T-cell (primary cell): ENCODE measurements at places on chromosomes 2 and 18. TPM values are rescaled to one million over a fixed set of nuclear protein-coding genes. Genes with fewer than 3 reads are reported as not detected.

GRCh38 chr2:167294776-167295140 is 406.5 kb downstream of the XIRP2 start:
- H3K4me3 ChIP-seq: no peak overlapping the region
- H3K27ac ChIP-seq: no peak overlapping the region

GRCh38 chr18:72752220-72752619 is 115.6 kb downstream of the NETO1 start:
- no peak overlapping the region for H3K4me3 ChIP-seq
- H3K36me3 ChIP-seq: no peaks in the 10 kb centered on the region
- DNase-seq: no peak
- H3K27me3 ChIP-seq: no peaks in the 10 kb centered on the region

- no peak overlapping the region for H3K4me3 ChIP-seq
- H3K4me1 ChIP-seq: no peaks in the 10 kb centered on the region
- H3K36me3 ChIP-seq: no peaks in the 10 kb centered on the region
- DNase-seq: no peak
- H3K27ac ChIP-seq: no peak overlapping the region
- H3K27me3 ChIP-seq: no peaks in the 10 kb centered on the region
Observed at GRCh38 chr18:33923980-33924379, 300.7 kb downstream of the NOL4 start.

Gene PLEKHH2
- 3.1 TPM for total RNA-seq

- H3K4me1 ChIP-seq: no peaks in the 10 kb centered on the region
- H3K27ac ChIP-seq: no peak overlapping the region
- H3K36me3 ChIP-seq: no peaks in the 10 kb centered on the region
- no peak for DNase-seq
- H3K4me3 ChIP-seq: no peak overlapping the region
Observed at GRCh38 chr18:30271716-30272115, 770.8 kb downstream of the DSC3 start.

- no peaks in the 10 kb centered on the region for H3K27me3 ChIP-seq
- H3K36me3 ChIP-seq: no peaks in the 10 kb centered on the region
- DNase-seq: no peak
- no peaks in the 10 kb centered on the region for H3K4me1 ChIP-seq
- H3K27ac ChIP-seq: no peak overlapping the region
- no peak overlapping the region for H3K4me3 ChIP-seq
Observed at GRCh38 chr18:54117853-54118773, 106.4 kb downstream of the MBD2 start.

- H3K36me3 ChIP-seq: no peaks in the 10 kb centered on the region
- no peaks in the 10 kb centered on the region for H3K27me3 ChIP-seq
- H3K4me1 ChIP-seq: no peaks in the 10 kb centered on the region
- no peak overlapping the region for H3K27ac ChIP-seq
- H3K4me3 ChIP-seq: no peak overlapping the region
Observed at GRCh38 chr2:31127931-31128330, 10.3 kb downstream of the GALNT14 start.

- no peaks in the 10 kb centered on the region for H3K36me3 ChIP-seq
- no peaks in the 10 kb centered on the region for H3K4me1 ChIP-seq
- no peak within 1 kb of the TSS for H3K27ac ChIP-seq
- peaks cover 4% of the 10 kb centered on the region for H3K27me3 ChIP-seq
- DNase-seq: no peak
- no peak within 1 kb of the TSS for H3K4me3 ChIP-seq
Observed at GRCh38 chr2:208146006-208146405, at the start of gene CRYGB. Gene CRYGB (minus strand): TSS chr2:208146158. CDS start chr2:208146120, 38 bp downstream.

DNA sequence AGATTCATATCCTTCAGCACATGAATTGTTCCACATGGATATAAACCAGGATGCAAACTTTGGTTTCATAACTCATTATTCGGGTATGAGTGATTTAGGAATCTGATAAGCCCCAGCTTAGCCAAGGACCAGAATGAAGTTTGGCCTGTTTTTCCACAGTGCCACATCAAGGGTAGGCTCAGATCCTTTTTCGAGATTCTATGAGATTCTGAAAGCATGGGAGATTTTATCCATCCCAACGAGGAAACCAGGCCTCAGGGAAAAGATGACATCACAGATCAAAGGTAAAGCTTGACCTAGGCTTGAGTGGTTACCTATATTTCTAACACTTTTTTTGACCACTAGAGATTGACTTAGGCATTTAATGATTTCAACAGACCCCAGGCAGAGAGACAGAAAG is 590.8 kb upstream of the PKDCC start:
- no peaks in the 10 kb centered on the region for H3K36me3 ChIP-seq
- no peak for DNase-seq
- H3K4me3 ChIP-seq: no peak overlapping the region
- H3K27ac ChIP-seq: no peak overlapping the region
- H3K4me1 ChIP-seq: no peaks in the 10 kb centered on the region

Gene STPG4
- not detected for total RNA-seq

DNA sequence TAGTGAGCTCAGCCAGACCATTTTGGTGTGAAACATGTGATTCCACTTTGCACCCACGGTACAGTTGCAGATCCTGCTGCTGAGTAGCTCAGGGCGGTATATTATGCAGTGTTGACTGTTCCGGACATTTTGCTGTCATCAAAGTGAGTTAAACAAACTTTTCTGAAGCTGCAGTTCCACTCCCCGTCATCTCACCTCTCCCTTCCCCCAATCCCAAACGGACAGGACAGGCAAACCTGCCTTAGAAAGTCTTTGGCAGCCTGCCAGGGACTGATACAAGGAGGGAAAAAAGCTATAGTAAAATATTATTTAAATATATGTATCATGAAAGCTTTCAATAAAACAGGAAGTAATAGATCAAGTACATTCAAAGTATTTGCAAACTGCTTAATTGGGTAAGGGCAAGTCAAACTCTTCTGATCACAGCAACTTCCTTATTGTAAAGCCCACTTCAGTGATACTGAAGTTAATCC is 35.5 kb upstream of the SP5 start:
- no peaks in the 10 kb centered on the region for H3K36me3 ChIP-seq
- H3K4me1 ChIP-seq: no peaks in the 10 kb centered on the region
- DNase-seq: no peak
- H3K27ac ChIP-seq: no peak overlapping the region

- DNase-seq: no peak
- no peak overlapping the region for H3K27ac ChIP-seq
- no peaks in the 10 kb centered on the region for H3K4me1 ChIP-seq
Observed at GRCh38 chr2:176526995-176527901, 258.0 kb downstream of the MTX2 start.

DNA sequence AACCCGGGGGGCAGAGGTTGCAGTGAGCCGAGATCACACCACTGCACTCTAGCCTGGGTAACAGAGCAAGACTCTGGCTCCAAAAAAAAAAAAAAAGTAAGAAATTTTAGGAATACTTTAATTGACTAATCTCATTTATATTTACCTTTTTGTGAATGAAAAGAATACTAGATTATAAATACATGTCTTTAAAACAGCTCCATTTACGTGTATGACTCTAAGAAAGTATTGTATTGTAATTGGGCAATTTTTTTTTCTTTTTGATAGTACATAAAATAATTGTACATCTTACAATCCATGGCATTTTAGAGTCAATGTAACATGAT is 8.0 kb downstream of the IL36A start:
- DNase-seq: no peak
- H3K27me3 ChIP-seq: no peaks in the 10 kb centered on the region
- H3K36me3 ChIP-seq: no peaks in the 10 kb centered on the region
- H3K4me3 ChIP-seq: no peak overlapping the region
- peaks cover 7% of the 10 kb centered on the region for H3K4me1 ChIP-seq

- H3K36me3 ChIP-seq: no peaks in the 10 kb centered on the region
- H3K27ac ChIP-seq: no peak overlapping the region
- no peak overlapping the region for H3K4me3 ChIP-seq
Observed at GRCh38 chr2:241038374-241039180, 40.2 kb downstream of the SNED1 start.
